ENCODE measurements at places on chromosomes 6 and 20.
A peak's percentile ranks its signal among the peaks of the same experiment; 100 is the strongest.

DNA sequence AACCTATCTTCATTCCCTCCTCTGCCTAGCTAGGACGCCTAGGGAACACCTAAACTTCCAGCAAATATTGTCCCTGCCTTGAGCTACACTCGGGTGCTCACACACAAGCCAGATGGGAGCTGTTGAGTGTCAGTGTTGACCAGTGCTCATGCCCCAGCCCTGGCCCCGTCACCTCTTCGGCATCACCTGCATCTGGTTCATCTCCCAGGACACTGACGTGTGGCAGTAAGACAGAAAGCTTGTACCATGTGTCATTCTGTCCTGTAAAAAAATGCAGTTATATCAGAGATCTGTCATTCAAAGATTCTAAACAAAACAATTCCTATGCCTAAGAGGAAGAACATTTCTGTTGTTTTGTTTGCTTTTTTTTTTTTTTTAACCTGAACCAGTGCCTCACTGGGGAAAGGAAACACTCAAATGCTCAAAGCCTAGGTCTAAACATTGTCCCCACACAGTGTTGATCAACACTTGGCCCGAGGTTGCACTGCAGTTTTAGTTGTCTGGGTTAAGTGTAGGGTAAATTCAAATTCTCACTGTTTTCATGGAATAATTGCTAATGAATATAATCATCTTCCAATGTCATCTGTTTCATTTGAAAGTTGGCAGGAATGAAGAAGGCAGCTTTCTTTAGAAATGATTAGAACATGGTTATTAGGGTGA, 102.7 kb upstream of the SASH1 start:
- DNase-seq = no peak

DNA sequence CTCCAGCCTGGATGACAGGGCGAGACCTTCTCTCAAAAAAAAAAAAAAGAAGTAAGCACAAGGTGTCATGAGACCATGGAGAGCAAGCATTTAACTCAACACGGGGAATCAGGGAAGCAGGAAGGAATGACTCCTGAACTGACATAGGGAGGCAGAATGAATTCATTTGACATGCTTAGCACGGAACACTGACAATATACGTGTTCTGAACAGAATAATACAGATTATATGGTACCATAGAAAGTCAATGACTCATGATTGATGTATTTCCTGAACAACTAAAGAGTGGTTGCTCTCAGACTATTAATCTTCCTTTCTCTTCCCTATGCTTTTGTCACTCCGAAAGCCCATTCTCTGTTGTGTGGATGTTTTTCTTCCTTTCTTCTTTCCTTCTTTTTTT, 20.7 kb upstream of the ASIP start:
- DNase-seq = no peak

GRCh38 chr6:28922004-28922820, 1.6 kb downstream of the TRIM27 start:
- DNase-seq = peak; percentile 41

DNA sequence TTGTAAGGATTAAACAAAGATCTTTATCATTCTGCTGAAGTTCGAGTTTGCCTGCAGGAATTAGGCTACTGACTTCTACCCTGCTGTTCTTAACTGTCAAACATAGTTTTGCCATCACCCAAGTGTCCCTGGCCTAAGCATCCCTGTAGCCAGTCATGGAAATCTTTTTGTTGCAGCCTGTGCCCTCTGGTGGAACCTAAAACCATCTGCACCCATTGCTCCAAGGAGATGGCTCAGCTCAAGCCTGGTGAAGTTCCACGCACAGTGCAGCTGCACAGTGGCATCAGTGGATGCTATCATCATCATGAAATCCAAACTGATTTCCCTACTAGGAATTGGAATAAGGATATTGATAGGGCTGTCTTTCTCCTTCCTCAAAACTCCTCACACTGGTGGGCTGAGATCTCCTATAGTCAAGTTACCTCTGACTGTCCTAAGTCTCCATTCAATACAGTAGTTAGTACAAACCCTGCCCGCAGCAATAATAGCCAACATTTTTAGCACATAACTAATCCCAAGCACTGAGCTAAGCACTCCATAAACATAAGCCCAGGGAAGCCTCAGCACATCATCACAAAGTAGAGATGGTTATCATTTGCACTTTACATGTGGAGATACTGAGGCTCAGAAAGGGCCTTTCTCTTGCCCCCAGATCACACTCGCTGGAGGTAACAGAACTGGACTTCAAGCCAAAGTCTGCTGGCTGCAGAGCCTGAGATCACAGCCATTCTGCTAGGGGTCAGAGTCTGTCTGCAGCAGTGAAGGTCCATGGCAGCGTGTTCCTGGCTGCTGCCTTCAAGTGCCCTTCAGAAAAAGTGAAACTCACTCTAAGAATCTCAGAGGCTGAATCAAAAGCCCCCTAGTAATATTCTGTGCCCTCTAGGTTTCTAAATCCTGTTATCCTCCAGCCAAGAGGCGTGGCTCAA, 77.2 kb upstream of the MC3R start:
- DNase-seq = no peak

- DNase-seq = no peak
Measured at GRCh38 chr6:68572525-68572924, 62.6 kb upstream of the ADGRB3 start.

DNA sequence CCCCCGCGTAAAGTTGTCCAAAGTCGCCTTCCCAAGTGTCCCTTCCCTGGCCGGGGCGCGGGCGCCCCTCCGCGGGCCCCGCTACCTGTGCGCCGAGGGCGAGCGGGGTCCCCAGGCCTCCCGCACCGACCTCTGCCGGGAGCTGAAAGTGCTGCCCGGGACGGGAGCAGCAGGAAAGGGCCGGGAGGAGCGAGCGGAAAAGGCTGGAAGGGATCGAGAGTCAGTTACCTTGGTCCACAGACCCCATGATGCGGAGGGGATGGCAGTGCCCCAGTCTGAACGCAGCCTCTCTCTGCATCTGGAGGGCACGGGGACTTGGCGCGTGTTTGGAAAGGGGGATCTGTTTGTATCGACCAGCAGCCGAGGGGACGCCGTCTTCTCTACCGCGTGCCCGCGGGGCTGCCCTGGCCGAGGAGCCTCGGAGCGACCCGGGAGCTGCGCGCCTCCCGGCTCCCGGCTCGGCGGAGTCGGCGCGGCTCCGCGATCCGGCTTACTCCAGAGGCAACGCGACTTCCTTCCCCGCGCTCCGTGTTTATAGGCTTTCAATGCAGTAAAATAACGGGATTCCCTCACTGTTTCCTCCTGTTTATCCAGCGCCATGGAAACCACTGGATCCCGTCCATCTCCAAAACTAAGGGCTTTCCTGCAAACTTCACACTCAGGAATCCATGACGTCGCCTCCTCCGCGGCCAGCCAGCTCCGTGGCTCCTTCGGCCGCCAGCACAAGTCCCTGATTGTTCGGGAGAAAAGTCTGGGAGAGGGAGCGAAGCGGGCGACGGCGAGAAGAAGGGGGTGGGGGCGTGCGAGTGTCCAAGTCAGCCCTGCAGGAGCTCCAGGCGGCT, 20.0 kb upstream of the NFATC2 start:
- DNase-seq = no peak

DNA sequence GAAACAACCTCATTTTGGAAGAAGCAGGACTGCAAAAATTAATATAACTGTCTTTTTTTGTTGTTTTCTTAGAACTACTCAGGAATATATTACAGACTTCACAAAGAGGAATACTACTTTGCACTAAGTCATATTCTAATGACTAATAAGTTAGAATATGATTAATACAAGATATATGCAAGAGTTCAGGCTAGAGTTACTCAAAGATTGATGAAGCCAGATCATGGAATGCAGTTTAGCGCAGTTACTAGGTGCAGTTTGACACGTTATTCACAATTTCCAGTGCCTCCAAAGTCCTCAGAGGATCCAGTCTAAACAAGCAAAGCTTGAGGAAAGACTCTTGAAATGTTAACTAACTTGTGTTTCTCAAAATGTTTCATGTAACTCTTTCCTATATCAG, 1.2 kb upstream of the MYCT1 start:
- no peak for DNase-seq

GRCh38 chr6:150310539-150310938, 58.3 kb upstream of the IYD start:
- no peak for DNase-seq

DNA sequence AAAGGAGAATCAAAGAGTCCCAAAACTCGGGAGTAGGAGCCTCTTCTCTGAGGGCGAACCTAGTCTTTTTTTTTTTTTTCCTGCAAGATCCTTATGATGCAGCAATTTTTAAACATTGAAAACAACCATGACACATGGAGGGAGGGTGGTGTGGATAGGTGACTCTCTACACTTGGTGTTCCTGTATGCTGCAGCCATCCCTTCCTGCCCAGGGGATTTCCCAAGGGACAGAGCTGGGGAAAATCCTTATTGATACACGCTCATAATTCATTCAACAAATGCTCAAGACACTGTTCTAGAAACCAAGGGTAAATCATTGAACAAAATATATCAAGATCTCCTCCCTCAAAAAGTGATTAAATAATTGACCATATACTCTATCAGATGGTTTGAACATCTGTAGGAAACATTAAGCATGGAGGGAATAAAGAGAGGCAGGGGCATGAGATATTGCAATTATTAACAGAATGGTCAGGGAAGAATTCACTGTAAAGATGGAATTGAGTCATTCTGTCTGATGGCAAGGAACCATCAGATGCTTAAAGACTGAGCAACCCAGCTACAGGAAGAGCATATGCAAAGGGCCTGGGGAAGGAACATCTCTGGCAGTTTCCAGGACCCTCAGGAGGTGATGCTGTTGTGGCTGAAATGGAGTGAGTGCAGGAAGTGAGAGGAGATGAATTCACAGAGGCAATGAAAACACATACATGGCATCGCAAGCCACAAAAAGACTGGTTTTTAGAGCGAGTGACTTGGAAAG, 13.4 kb upstream of the BTN3A3 start:
- DNase-seq = no peak

DNA sequence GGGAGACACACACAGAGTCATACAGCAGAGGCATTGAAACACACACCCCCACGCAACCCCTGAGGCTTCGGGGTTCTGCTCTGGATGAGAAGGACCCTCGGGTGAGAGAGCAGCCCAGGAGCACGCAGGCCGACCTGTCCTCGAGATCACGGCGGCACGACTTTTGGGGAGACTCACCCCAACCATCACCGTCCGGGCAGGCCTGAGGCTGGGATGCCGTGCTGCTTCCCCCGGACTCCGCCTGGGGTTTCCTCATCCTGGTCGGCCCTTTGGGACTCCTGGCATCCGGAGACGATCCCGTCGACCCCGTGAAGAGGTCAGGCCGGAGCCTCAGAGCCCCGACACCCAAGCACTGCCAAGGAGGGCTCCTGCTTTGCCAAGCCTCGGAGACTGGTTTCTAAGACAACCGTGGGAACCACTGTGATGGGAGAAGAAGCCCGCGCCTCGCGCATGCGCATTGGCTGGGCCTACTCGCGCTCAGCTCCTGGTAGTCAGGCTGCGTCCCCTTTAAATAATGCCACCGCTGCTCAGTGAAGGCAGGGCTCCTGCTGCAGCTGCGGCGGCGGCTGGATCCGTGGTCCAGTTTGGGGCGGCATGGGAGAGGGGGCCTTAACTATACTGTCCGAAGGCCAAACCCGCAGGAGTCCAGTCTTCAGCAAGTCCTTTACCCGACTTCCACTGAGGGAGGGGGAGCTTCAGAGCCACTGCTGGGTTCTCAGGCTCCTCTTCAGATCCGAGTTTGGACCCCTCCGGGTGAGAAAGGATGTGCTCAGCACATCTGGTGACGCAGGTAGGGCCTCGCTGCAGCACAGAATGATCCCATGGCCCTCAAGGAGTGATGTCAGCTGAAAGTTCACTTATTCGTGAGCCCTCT, 171.4 kb upstream of the ZNF337 start:
- peak; percentile 81 for DNase-seq

GRCh38 chr6:108242721-108243120, 18.1 kb downstream of the SNX3 start:
- DNase-seq = no peak

DNA sequence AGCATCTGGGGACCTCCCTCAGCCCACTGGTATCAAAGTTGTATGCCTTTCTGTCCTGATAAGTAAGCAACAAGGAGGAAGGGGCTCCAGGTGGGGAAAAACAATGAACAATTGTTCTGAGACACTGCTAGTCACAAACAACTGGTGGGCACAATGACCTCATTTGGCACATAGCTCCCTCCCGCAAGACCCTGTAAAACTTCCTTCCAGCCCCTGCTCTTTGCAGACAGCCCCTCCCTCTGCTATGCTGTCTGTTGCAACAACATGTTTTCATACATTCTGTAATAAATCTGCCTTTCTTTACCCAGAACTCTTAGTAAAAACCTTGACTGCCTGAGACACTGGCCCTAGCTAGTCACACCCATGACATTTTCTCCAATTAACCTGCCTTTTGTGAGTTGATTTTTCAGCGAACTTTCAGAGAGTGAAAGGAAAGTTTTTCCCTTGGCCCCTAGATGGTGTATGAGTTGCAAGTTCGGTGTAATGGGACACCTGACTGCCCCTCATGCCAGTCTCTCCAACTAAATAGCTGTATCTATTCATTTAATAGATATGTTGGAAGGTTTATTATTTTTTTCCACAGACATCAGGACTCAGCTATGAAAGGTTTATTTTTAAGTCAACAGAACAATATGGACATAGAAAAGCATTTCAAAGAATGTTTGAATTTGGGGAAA, 142.3 kb upstream of the SLC22A16 start:
- no peak for DNase-seq

DNA sequence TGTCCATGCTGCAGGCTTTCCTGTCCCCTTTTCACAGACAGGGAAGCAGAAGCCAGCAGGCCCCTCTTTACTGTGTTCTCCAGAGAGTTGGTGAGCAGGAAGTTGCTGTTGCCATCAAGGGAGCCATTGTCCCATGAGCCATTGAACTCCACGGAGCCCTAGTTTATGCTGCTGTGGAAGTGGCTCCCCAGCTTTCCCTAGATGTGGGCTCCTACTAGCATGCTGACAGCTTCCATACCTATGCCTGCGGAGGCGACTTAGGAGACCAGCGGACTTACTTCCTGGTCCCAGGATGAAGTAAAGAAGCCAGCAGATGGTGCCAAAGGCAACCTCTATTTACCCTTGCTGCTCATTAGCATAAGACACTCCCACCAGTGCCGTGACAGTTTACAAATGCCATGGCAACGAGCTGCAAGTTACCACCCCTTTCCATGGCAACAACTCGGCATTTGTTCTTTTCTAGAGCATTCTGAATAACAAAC, 30.8 kb upstream of the FKBP1A start:
- DNase-seq = peak; percentile 15

DNA sequence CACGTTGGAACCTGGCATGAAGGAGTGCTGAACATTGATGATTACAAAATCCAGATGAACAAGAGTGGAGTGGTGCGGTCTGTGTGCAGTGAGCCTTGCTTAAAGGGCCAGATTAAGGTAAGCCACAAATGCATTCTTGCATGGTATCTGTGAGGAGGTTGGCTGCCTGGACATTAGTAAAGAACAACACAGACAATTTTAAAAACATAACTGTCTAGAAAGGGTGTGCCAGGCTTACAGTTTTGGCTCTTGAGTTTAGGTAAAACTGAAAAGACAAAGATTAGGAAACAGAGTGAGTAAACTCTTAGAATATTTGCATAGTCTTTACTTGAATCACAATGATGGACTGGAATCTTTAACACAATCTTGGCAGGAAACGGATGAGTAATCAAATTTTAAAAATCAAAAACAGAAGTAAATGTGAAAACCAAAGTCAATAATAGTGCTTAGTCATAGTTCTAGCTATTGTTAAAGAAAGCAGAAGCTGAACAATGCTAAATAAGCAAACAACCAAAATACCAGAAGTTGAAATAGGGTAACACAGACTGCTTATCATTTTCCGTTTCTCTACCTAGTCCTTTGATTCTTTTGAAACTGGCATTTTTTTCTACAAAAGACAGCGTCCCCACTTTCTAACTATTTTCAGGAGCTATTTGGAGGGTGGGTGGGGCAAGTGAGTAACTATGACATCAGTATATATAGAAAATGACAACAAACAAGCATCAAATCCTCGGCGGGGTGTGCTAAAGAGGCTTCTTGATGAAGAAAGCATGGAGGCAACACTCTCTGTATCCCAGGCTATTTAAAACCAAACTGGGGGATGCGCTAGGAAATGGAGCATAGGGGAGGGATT, 185.8 kb upstream of the RAB32 start:
- peak; percentile 4 for DNase-seq

Data from stimulated activated CD4-positive, alpha-beta T cell treated with anti-CD3 and anti-CD28 coated beads, Interleukin-1b, Interleukin-23, amount 100 ng/mL, for 48 hours (primary cell).